H7 (cell line): ENCODE measurements at places on chromosomes 6 and 20.

- no peak for DNase-seq
Measured at GRCh38 chr6:165129086-165129485, 180.3 kb downstream of the C6orf118 start.

GRCh38 chr20:39025883-39026282 is 63.7 kb downstream of the DHX35 start:
- no peak for DNase-seq

DNA sequence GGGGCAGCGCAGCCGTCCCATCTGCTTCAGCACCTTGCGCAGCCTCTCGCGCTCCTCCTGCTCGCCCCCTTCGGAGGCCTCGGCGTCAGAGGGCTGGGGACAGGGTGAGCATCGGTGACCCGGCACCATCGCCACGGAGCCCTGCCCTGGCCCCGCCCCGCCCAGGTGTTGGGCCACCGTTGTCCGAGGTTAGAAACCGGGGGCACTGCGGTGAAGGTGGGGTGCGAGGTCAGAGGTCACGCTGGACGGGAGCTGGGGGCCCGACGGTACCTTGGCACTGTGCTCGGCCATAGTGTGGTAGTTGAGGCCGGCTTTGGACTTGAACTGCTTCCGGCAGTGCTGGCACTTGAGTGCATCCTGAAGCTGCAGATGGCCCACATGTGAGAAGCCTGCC is 6.4 kb downstream of the ZNF512B start:
- no peak for DNase-seq

GRCh38 chr6:105968603-105969333 is 117.4 kb upstream of the PRDM1 start:
- no peak for DNase-seq

DNA sequence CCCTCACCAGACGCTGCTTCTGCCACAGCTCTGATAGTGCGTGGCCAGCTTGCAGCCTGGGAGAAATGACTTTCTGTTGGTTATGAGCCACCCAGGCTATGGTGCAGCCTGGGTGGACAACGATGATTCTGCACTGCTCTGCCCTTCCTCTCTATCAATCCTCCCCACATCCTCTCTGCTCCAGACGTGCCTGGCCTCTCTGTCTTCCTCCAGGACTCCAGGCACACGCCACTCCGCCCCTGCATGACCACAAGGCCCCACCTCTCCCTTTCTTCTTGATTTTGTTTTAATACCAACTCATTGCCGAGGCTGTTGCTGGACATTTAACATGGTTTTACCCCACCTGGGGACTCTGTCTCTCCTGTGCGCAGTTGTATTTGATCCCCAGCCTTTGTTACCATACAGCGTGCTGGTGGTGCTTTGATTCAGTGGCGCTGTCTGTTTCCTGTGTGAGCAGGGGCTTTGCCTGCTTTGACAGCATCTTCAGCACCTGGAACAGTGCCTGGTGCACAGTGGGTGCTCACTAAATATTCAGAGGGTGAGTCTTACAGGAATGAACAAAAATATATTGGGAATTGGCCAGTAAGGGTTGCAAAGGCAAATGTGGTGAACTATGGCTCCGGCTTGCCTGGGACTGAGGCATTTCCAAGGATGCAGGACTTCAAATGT is 280.9 kb downstream of the CDH26 start:
- DNase-seq = no peak

- DNase-seq = no peak
Measured at GRCh38 chr6:99362678-99363268, 13.3 kb upstream of the FAXC start.

DNA sequence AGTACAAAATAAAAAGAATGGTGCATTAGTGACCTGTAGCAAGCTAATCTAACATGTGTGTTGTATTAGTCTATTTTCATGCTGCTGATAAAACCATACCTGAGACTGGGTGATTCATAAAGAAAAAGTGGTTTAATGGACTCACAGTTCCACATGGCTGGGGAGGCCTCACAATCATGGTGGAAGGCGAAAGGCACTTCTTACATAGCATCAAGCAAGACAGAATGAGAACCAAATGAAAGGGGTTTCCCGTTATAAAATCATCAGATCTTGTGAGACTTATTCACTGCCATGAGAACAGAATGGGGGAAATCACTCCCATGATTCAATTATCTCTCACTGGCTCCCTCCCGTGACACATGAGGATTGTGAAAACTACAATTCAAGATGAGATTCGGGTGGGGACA is 45.4 kb upstream of the AIG1 start:
- DNase-seq = no peak

GRCh38 chr6:74993136-74993535 is 212.7 kb downstream of the COL12A1 start:
- no peak for DNase-seq

DNA sequence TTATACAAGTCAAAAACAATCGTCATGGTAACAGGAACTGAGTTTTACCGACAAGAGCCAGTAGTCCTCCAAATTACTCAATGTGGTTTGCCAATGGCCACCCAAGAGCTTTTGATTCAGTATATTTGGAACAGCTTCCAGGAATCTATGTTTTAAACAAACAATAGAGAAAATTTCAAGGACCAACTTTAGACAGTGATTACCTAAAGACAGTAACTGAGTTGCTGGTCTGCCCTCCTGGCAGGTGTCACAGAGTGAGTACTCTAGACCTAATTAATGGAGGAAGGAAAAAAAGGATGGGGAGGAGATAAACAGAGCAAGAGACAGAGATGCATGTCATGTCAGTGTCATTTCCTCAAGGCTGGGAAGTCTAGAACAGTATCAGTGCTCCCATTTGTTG is 361.3 kb upstream of the BTBD3 start:
- no peak for DNase-seq

GRCh38 chr6:169894377-169894960 is 143.0 kb downstream of the ERMARD start:
- no peak for DNase-seq

GRCh38 chr20:58569241-58570125 is 54.3 kb upstream of the APCDD1L start:
- DNase-seq = no peak

DNA sequence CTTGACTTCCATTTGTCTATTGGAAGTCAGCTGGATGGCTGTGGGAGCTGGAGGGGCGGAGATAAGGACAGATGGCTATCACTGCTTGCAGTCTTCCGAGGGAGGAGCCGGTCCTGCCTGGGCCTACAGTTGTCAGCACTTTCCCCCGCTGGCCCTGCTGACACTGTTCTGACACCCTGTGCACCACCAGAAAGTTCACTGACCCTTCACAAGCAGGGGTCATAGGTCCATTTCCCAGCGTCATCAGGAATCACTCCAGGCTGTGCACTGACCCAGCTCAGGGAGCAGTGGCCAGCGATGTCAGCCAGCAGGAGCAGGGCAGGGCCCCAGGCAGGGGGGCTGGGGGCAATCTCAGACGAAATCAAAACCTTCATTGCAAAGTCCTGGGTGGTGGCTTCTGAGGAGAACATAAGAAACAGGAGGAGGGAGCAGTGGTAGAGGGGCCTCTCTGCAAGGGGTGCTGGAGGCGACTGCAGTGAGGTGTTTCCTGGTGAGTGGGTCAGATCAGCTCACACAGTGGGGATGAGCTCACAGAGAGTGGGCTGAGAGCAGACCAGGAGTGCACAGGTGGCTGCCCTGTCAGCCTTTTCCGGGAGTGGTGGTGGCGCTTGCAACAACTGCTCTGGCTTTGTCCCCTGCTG is 26.5 kb upstream of the PLEKHG1 start:
- DNase-seq = no peak

DNA sequence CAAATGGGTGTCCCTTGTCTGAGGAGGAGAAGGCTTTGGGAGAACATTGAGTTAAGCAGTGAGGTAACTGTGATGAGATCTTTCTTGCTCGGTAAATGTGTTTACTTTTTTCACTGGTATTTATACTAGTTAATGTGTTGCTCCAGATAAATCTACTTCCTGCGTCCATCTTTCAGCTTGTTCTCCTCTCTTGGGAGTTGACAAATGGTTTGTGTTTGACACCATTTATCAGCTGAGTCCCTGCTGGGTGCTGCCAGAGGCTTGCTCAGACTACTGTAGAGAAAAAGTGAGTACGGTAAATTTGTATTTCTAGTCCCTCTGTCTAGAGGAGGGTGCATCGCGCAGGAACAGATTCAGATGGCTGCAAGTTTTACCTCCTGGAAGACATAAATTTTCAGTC is 8.3 kb upstream of the PRDM1 start:
- no peak for DNase-seq

- DNase-seq = no peak
Measured at GRCh38 chr6:130934848-130935585, 107.8 kb downstream of the SMLR1 start.

DNA sequence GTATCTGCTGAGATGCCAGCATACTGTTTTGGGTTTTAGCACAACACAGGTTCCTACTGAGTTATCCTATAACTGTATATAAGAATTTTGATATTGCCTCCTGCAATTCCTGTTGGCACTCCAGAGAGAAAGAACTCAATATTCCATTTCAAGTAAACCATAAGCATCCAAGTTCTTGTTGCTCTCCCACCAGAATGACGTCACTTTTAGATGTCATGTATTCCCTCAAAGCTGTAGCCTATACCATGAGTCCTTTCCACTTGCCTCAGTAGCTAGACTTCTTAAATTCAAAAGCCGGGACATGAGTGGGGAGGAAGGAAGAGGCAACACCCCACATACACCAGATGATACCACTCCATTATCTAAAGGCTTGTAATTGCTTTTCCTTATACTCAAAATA is 171.5 kb downstream of the ALDH8A1 start:
- DNase-seq = no peak

- no peak for DNase-seq
Measured at GRCh38 chr6:111541026-111541681, 58.1 kb upstream of the REV3L start.

- no peak for DNase-seq
Measured at GRCh38 chr20:40652441-40652987, 36.5 kb downstream of the MAFB start.

GRCh38 chr6:28920281-28920680 is 3.5 kb downstream of the TRIM27 start:
- DNase-seq = no peak

GRCh38 chr20:38434301-38434741 is 807 bp downstream of the SNHG17 start:
- DNase-seq = peak; percentile 43

- DNase-seq = no peak
Measured at GRCh38 chr20:56788041-56788670, 159.1 kb downstream of the TFAP2C start.

DNA sequence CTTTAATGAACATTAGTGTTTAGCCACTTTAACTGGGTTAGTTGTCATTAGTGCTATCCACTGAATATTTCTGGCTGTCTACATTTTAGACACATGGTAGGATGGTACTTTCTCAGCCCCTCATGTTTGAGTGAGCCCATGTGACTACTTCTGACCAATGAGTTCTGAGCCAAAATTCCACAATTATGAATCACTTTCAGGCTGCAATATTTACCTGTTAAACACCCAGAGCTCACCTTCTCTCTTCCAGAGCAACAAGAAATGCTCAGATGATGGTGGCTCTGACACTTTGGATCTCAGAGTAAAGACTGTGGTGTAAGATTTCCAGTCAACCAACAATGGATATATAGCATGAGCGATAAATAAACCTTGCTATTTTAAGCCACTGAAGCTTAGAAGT is 24.8 kb downstream of the SPACA1 start:
- DNase-seq = no peak

DNA sequence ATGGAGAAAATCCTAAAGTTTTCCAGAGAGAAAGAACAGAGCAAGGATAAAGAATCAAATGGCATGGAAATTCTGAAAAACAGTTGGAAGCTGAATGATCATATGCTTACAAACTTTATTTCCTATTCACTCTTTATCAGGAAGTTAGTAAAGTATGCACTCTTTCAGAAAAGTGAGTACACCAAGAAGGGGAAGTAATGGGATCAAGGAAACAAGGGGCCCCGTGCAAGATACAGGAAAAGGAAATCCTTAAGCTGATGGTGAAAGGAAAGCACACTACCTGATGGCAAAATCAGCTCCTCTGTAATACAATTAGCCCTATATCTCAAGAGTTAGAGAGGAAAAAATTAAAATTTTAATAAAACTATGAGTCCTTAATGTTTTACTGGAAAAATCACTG is 14.0 kb downstream of the CALHM6 start:
- no peak for DNase-seq

DNA sequence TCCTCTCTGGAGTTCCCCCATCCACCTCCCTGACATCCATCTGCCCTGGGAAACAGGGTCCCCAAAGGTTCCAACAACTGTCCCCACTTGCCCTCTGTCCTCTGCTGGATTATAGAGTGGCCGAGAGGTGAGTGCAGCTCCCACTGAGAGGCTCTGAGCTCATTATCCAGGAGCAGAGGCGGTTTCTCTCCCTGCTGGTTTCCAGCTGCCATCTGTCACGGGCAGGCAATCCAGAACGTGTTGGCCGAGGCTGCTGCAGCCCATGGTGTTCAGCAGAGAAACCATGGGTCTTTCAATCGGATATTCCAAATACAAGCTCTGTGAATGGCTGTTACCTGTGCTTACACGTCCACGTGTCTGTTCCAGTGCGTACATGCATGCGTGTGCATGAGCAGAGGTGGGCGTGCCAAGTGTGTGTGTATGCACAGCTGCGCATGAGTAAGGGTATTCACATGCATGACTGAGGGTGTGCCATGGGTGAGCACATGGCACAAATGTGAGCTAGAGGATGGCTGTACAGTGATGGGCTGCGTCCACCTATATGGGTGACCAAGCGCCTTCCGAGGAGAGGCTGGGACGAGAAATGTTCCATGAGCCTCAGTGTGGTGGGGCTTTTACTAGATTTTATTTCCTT is 183.7 kb upstream of the PMEPA1 start:
- no peak for DNase-seq

DNA sequence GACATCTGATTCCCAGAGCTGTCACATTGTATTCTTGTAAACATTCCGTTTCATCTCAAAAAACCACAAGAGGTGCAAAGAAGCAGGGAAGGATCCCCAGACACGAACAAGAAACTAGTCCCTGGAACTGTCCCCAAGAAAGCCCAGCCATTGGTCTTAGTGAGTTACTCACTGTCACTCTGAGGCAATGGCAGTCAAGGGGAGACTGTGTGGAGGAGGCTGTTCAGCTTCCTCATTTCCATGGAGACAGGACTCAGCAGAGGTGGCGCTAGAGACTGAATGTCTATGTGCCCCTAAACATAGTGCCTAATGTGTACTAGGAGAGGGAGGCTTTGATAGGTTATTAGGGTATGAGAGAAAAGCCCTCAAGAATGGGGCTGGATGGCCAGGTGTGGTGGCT is 11.1 kb downstream of the ULBP1 start:
- DNase-seq = no peak

- DNase-seq = no peak
Measured at GRCh38 chr20:60968853-60969720, 283.0 kb upstream of the CDH4 start.

DNA sequence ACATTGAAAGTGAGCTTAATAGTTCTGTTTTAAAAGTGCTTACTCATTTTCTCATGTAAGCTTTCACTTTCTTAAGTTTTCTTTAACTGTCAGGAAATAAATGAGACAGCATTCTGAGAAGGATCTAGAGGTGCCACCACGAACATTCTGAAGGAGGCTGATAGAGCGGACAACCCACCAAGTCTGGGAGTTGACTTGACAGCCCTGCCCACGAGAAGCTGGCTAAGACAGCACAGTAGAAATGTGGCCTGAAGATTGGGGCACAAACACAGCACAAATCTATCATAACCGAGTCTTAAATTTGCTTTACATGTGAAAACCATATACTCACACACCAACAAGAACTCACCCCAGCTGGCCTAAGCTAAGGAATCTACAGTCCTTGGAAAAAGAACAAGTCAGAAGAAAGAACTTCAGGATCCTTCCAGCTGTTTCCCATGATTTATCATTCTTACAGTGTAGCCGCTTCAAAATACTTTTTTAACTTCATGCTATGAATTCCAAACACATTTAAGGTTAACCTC is 144.2 kb upstream of the TNFAIP3 start:
- no peak for DNase-seq
